Upper lobe of right lung (tissue), 1 donor: ENCODE measurements at places on chromosomes 13 and 19.

DNA sequence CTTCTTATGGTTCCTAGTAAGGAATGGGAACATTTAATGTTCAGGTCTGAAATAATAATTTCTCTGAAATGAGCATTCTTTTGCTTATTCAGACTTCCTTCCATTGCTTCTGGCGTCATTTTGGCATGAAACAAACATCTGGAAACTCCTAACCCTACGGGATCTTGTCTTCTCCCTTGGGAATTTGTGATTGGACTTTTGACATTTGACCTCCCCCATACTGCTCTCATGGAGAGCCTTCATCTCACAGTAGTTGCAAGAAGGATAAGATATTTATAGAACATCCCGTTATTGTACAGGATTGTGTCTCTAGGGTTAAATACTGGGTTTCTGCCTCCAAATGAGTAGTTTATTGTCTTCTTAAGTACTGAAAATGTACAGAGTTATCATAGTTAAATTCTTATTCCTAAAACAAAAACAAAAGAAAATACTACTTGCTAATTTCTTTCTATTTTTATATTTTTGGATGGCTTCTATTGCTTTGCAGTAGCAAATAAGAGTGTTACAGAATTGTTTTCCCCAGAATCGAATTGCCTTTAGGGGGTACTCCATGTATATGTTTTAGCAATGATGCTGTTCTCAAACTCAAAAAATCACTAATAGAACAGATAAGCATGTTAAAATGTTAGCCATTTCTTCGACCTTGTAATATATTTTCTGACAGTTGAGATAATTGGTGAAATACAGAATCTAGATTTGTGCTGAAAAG, 366.8 kb downstream of the DLEU7 start:
- no peak for DNase-seq

DNA sequence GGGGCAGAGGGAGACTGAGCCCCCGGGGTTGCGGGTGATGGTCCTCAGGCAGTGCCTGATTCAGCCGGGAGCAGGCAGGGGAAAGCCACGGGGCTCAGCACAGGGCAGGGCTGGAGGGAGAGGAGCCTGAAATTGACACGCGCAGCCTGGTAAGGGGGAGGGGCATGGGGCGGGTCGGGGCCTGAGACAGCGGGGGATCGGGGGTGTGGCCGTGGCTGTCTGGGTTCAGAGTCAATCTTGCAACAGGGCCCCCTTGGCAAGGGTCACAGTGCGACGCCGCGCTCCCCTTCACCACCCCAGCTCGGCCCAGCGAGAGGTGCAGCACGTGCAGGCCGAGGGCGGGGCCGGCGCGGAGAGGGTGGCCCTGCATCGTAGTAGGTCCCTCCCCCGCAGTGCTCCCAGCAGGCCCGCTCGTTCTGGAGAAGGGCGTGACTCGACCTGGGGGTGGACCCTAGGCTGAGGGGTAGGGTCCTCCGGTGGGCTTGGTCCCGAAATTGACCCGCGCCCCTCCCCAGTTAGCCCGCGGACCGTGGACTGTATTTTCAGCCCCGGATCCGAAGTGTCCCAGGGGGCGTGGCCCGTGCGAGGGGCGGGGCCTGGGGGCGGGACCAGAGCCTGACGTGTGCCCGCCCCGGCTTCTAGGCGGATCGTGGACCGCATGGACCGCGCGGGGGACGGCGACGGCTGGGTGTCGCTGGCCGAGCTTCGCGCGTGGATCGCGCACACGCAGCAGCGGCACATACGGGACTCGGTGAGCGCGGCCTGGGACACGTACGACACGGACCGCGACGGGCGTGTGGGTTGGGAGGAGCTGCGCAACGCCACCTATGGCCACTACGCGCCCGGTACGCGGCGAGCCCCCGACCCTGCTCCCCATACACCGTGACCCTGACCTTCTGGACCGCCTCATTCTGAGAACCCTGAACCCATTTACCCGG, 6.0 kb downstream of the RCN3 start:
- peak; percentile 90 for DNase-seq

GRCh38 chr19:45418802-45419201, 4.9 kb downstream of the ERCC1 start:
- no peak for DNase-seq

DNA sequence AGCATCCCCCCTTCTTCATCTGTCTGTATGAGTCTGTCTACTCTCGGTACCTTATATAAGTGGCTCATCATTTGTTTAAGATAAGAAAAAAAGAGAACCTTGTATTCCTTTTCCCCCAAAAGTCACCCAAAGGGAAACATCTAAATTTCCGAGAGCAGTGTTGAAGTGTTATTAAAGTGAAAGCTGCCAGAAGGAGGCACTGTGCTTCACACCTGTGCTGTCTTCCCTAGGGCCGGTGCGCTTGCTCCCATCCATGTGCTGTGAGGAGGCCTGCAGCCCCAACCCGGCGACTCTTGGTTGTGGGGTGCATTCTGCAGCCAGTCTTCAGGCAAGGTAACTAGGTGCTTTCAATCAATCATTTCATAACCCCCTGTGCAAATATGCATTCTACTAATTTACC, 97.5 kb downstream of the TNFRSF19 start:
- no peak for DNase-seq

- no peak for DNase-seq
These were observed at the start of gene MAMSTR for GRCh38 chr19:48719263-48720171. Gene MAMSTR, minus strand, starts transcription at chr19:48719725. Its CDS starts 694 bp downstream, at chr19:48719031.

DNA sequence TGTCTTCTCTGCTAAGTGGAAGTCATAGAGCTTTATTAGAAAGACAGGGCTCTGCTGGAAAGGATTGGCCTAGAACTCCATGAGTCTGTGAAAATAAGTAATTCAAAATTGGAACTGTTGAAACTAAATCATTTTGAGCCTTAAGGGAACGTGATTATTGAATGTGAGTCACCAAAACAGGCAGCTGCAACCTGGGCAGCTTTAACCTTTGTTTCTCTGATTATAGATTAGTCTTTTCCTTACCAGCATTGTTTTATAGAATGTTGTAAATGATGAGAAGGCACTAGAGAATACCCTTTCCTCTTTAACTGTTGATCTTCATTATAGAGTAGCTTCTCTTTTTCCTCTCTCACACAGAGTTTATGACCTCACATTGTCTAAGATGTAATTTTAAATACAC, 638.8 kb upstream of the SLITRK6 start:
- DNase-seq: no peak

GRCh38 chr19:46596008-46596407, 5.1 kb upstream of the CALM3 start:
- no peak for DNase-seq

GRCh38 chr19:33957804-33958203, 161.1 kb downstream of the KCTD15 start:
- DNase-seq: no peak

- peak; percentile 88 for DNase-seq
These were observed 2.8 kb downstream of the PTGER1 start for GRCh38 chr19:14472202-14472938.

DNA sequence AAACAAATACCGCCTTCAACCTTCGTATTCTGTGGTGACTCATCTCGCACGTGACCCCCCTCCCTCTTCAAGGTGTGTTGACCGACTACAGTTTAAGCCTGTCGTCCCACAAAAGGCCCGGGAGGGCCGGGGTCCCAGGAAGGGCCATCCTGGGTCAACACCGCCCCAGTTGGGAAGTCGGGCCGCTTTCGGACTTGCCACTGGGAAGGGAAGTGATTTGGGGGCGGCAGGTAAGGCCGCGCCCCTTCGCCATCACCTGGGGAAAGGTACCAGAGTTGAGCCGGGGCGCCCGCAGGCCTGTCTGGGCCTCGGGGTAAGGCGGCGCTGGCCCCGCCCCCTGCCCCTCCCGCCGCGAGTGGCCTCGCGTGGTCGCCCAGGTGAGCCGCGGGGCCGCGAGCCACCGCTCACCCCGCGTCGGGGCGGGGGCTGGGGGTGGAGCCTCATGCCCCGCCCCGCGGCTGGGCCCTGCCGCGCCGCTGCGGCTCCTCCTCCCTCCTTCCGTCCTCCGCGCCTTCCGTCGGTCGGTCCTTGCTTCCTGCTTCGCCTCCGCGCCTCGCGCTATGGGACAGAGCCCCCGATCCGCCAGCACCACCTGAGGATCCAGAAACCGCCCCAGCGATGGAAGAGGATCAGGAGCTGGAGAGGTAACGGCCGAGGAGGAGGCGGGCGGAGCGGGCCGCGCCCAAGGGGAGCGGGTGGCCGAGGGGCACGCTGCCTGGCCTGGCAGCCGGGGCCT, at the start of gene POLR1D:
POLR1D (plus strand) TSS at position 527 of the 736 bp plus-strand sequence; CDS start at position 619, 92 bp downstream.
- DNase-seq: peak; percentile 92

DNA sequence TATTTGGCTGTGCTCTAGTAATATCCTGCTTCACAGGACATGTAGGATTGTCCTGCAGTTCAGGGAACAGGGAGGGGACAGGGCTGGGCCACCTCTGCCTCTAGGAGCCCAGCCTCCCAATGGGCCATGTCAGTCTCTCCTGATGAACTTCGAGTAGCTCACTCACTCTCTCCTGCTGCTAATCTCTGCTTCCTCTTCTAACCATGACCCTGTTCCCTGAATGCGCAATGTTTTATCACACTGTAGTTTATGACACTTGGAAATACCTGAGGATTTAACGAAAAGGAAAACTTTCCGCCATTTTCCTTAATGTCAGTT, 9.2 kb downstream of the PARP4 start:
- no peak for DNase-seq

GRCh38 chr19:16920816-16921529, 32.2 kb downstream of the F2RL3 start:
- no peak for DNase-seq

GRCh38 chr19:20271215-20271926, 104.4 kb downstream of the ZNF486 start:
- DNase-seq: no peak

DNA sequence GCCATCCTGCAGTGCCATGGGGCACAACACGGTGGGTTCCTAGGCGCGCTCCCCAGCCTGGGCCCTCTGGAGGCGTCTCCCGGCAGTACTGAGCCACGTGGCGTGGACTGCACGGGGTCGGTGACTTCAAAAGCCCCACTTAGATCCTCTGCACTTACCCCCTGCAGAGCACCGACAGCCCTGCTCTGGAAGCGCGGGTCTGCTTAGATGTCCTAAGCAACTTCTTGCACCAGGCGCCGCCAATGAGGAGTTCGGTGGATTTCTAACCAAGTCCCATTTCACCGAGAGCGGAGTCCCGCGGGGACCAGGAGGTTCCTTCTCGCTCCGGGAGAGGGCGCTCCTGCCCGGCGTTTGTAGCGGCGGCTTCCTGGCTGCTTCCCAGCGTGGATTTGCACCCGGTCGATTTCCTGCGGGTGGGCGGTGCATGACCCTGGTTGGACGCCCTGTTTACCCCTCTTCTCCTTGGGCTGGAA, 25.2 kb upstream of the ZNF845 start:
- peak; percentile 70 for DNase-seq

- no peak for DNase-seq
These were observed 173.6 kb downstream of the NALCN start for GRCh38 chr13:101242720-101243119.

DNA sequence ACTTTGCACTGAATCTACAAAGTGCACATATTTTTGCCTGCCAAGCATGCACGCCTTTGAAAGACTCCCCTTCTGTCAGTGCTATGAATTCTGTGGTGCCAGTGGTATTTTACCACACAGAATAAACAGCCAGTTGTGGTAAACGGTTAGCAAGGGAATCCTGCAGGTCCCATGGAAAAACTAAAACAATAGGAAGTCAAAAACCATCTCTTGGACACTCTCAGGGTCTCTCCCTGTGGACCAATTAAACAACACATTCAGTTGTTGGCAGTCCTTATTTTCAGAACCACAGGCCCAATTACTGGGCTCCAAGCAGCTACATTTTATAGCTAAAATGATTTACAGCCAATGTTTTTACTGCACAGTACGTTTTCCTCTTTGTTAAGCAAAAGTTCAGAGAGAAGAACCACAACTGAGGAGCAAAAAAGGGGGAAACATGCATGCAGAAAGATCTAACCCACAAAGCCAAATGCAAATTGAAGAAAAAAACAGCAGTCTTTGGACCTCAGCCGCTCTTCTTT, 116.9 kb downstream of the KCTD12 start:
- DNase-seq: no peak

DNA sequence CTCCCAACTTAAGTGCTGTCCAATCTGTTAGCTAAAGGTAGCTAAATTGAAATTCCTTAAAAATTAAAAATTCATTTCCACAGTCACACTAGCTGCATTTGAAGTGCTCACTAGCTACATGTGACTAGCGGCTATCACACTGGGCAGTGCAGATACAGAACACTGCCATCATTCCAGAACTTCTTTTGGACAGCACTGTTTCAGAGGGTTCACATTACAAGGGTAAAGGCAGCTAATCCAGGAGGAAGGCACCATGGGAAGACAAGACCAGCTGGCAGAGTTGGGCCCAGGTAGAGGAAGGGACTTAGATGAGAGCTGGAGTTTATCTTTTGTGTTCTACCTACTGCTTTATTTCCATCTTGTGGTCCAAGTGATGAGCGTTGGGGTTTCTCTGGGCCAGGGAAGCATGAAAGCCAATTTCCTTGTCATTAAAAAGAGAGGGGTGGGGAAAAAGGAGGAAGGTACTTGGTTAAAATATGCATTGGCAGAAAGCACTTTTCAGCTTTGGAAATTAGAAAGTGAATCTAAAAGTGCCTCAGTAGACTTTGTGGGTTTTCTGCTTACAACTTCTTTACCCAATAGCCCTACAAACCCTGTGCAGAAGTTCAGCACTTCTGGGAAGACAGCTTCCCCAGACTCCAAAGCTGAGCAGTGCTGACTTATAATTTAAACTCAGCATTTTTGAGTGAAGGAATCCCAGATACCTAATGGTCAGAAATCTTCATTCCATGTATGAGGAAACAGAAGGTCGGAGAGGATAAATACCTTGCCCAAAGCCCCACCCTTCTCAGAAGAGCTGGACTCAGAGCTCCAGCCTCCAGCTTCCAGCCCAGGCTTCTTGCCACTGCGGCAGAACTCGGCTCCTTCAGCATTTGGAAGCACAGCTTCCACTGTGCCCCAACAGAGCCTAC, 49.5 kb downstream of the ATP7B start:
- DNase-seq: no peak

- no peak for DNase-seq
These were observed 52.1 kb downstream of the DPY19L3 start for GRCh38 chr19:32457571-32458158.

- DNase-seq: no peak
These were observed 165.0 kb downstream of the TM9SF2 start for GRCh38 chr13:99666146-99666805.

DNA sequence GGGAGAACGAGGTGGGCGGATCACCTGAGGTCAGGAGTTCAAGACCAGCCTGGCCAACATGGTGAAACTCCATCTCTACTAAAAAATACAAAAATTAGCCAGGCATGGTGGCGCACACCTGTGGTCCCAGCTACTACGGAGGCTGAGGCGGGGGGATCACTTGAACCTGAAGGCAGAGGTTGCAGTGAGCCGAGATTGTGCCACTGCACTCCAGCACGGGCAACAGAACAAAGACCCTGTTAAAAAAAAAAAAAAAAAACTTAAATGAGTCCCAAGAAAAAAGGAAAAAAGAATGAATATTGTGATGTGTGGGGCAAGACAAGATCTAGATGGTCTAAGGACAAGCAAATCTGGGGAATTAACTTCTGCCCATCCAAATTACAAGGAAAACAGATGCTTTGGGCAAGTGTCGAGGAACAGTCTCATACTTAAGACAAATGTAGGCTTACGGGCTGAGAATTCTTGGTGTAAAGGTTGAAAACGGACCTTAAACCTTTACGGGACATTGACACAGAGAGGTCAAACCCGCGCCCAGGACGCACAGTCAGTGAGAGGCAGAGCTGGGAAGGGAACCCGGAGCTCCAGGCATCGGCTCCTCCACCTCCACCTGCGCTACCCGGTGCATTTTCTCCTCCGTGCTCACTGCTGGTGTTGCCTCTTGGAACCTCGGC, 656 bp upstream of the ZNF324 start:
- DNase-seq: no peak

GRCh38 chr13:113084943-113085540, 20.5 kb upstream of the F7 start:
- DNase-seq: peak; percentile 53
